ENCODE measurements at places on chromosomes 12 and 14.

- DNase-seq = no peak
Measured at GRCh38 chr12:65624554-65625086, 199.7 kb upstream of the HMGA2 start.

- peak; percentile 32 for DNase-seq
Measured at GRCh38 chr12:66693901-66694513, 15.1 kb upstream of the GRIP1 start.

- no peak for DNase-seq
Measured at GRCh38 chr12:115362339-115362976, 678.5 kb upstream of the TBX3 start.

- peak; percentile 20 for DNase-seq
Measured at GRCh38 chr14:104150136-104151025, 12.0 kb downstream of the KIF26A start.

DNA sequence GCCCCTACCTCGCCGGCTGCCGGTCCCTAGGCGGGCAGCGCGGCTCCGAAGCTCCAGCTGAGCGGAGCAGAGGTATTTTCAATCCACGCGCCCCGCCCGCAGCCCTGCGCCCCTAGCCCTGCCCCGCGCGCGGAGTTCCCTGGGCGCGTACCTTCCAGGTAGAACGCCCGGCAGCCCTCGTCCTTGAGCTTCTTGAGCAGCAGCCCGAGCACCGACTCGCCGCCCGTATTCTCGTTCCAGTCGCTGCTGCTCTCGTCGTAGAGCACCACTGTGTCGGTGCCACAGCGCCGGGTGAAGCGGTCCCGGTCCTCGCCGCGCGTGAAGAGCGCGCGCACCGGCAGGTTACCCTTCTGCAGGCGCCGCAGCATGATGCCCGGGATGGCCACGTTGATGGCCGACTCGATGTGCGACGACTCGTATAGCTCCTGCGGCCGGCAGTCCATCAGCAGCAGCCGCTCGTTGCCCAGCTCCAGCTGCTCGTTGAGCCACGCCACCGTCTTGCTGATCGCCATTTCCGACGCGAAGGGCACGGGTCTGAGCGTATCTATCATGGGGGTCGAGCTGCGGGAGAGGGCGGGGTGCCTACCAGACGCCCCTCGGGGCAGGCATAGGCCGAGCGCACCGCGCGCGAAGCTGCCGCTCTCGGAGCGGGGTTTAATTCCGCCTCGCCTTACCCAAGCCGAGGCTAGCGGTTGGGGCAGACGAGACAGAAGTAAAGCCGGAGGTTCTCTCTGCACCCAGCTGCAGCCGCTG is 636 bp downstream of the DUSP6 start:
- no peak for DNase-seq

- no peak for DNase-seq
Measured at GRCh38 chr14:91292491-91292890, 48.0 kb upstream of the GPR68 start.

DNA sequence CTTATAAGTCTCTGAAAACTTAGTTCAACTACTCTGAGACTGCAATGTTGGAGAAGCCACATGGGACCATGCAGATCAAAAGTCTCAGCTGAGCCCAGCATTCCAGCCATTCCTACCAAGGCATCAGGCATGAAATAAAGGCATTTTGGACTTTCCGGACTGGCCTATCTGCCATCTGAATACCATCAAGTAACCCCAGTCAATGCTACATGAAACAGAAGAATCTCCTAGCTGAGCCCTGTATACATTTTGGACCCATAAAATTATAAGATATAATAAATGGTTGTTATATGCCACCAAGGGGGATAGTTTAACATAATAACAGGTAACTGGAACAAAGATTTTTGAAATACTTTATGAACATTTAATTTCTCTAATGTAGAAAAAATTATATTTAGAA is 9.3 kb upstream of the TMEM260 start:
- no peak for DNase-seq

DNA sequence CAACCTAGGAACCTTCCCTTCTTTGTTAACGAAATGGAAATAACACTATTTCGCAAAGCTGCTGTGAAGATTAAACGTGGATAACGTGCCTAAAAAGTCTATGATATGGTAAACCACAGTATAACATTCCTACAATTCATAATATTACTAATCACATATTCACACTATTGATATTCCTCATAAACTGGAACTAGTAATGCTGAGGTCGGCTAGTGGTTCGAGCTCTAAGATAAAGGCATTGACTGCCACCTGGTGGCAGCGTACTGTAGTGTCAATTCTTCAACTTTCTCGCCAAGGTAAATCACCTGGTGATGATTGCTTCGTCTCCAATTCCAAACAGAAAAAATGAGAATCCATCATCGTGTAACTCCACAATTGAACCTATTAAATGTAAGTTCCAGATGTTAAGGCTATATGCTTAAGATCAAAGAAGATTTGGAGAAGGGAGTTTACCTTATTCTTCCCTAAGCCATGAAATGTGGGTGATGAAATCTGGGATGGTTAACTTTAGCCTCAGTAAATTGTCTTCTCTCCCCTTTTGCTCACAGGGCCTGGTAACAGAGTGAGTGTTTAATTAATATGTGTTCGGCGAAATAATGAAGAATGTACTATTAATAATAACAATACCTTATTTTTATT is 197.5 kb upstream of the TMEM132C start:
- DNase-seq = peak; percentile 31

GRCh38 chr12:85138833-85139232 is 102.7 kb downstream of the LRRIQ1 start:
- no peak for DNase-seq

- no peak for DNase-seq
Measured at GRCh38 chr12:4584896-4585295, 22.9 kb downstream of the DYRK4 start.

DNA sequence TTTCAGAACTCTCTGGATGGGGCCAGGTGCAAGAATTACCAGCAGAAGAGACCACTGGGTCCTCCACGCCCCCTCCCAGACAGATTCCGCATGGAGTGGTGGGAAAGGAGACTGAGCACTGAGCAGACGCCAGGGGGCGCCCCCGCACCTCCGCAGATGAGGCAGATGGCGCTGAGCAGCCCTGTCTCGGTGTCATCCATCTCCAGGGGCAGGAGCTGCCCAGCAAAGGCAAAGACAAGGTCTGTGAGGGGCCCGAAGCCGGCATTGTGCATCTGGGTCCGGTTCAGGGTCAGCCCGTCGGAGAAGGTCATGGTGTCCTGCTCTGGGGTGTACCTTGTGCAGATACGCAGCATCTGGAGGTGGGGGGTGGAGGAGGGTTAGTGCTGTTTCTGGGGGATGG is 6.3 kb upstream of the ITGB7 start:
- DNase-seq = no peak

- peak; percentile 34 for DNase-seq
Measured at GRCh38 chr12:102642199-102642598, 161.8 kb upstream of the IGF1 start.

DNA sequence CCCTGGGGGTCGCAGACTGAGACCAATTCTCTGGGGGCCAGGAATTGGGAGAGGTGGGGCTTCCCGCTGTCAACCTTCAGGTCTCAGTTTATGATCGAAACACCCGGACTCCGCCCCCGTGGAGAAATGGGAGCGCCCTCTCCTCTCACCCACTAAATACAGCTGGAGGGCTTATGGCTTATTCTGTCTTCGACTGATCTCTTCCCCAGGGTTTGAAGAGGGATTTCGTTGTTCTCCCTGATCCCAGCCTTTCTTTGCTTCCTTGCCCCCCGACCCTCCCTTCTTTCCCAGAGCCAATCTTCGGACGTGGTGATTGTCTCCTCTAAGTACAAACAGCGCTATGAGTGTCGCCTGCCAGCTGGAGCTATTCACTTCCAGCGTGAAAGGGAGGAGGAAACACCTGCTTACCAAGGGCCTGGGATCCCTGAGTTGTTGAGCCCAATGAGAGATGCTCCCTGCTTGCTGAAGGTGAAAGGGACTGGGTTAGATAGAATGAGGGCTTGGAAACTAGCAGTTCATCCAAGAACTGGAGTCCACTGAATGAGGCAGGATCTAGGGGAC is 607 bp downstream of the OS9 start:
- DNase-seq = no peak

DNA sequence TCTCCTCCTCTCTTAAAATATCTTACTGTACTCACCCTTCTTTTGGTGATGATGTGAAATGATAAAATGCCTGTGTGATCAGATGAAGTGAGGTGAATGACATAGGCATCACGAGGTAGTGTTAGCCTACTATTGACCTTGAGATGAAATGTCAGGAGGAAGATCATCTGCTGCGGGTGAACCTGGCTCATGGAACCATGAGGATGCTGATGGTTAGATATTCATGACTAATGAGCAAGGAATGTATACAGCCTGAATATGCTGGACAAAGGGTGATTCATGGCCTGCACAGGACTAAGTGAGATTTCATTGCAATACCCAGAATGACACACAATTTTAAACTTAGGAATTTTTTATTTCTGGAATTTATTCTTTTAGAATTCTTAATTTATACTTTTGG is 89.6 kb downstream of the DAAM1 start:
- DNase-seq = peak; percentile 55

- no peak for DNase-seq
Measured at GRCh38 chr12:16246264-16246663, 31.2 kb downstream of the SLC15A5 start.

DNA sequence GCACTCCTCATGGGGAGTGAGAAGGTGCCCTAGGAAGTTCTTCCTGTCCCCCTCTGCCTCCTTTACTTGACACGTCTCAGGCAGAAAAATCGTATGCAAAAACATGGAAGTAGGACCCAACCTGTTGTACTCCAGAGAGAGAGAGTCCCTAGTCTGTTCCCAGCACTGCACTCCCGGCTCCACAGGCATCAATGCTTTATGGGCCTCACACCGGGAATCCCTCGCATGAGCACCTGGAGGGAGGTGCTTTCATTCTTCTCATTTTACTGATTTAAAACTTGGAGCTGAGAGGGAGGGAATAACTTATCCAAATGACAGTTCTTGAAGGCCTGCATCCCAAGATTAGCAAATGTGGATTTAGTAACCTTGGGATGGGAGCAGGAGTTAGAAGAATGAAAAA is 1101.4 kb downstream of the BCL11B start:
- DNase-seq = no peak

- peak; percentile 12 for DNase-seq
Measured at GRCh38 chr12:52390739-52391617, 5.5 kb upstream of the KRT84 start.

DNA sequence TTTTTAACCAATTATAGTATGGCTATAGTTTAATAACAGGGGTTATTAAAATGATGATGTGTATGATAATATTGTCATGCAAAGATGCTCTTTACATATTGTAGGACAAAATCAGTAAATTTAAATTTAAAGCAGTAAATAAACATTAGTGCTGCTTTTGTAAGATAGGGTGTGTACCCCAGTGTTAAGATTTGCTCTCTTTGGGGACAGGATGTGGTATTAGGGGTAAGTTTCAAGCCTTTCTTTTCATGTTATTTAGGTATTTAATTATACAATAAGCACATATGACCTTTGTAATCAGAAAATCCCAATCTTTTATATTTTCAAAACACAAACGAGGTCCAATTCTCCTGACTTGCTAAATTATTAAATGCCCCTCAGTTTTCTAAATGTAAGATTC is 39.7 kb upstream of the RPH3A start:
- no peak for DNase-seq

- peak; percentile 36 for DNase-seq
Measured at GRCh38 chr12:115323223-115323905, 639.4 kb upstream of the TBX3 start.

GRCh38 chr12:49942921-49943624 is 7.5 kb upstream of the AQP2 start:
- DNase-seq = no peak

DNA sequence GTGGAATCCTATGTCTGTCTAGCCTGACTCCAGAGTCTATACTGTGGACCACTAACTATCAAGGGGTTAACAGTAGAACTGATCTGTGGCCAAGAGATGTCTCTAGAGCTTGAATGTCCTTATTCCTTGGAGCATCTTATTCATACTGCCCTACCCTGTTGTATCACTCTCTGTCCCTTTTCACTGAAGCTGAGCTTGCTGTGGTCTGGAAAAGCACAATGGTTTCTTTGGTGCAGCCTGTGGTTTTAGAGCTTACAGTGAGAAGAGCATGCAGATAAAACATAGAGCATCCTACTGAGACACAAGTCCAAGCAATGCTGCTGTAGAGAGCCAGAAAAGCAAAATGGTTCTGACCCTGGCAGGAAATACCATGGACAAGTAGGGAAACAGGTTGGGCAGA is 367.0 kb upstream of the ATP2B1 start:
- DNase-seq = no peak

GRCh38 chr12:88552610-88553079 is 27.6 kb downstream of the KITLG start:
- peak; percentile 69 for DNase-seq

GRCh38 chr12:77619425-77619824 is 211.3 kb upstream of the NAV3 start:
- DNase-seq = no peak

DNA sequence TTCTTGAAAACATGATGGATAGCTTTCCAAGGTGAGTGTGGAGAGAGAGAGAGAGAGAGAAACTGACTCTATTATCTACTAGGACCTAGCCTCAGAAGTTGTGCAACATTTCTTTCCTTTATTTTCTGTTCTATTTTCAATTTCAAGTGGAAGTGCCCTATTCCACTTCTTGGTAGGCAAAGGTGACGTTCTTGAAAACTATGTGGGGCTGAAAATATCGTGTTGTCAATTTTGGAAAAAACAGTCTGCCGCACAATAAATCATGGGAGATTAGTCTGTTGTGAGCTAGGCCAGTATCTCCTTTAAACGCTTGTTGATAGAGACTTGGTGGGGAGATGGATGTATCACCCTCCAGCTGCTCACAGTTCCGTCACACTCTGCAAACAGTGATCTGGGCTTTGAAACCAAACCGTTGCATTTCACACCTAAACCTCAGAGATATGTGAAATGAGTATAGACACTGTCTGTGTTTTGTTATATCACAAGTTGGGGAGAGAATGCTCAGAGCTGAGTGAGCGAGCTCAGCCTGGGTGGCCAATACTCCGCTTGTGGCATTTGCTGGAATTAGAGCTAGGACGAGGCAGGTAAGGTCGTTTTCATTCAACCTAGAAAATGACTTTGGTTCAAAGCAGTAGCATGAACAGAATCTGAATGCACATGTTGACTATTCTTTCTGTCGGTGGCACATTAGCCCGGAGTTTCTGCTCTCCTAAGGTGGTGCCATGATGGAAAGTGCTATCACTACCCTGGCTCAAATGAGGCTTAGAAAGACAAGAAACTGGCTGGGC is 75.1 kb upstream of the ST8SIA1 start:
- no peak for DNase-seq

GRCh38 chr14:23357261-23357660 is 4.6 kb upstream of the SLC22A17 start:
- DNase-seq = no peak

- no peak for DNase-seq
Measured at GRCh38 chr14:95257521-95257920, 62.2 kb downstream of the CLMN start.

- DNase-seq = no peak
Measured at GRCh38 chr12:62635649-62636048, 169.0 kb downstream of the MON2 start.

GRCh38 chr14:61003571-61003970 is 22.5 kb downstream of the SLC38A6 start:
- no peak for DNase-seq

Data from GM04504 (cell line).